Amniotic stem cell (primary cell): ENCODE measurements at places on chromosomes 12 and 14.
A peak's percentile ranks its signal among the peaks of the same experiment; 100 is the strongest.

- DNase-seq, result no peak
These were observed 1.4 kb downstream of the RNASE9 start for GRCh38 chr14:20559461-20559904.

GRCh38 chr12:28878629-28879028, 270.4 kb upstream of the FAR2 start:
- no peak for DNase-seq

- DNase-seq, result peak; percentile 28
These were observed 6.6 kb downstream of the POMT2 start for GRCh38 chr14:77314043-77314442.

DNA sequence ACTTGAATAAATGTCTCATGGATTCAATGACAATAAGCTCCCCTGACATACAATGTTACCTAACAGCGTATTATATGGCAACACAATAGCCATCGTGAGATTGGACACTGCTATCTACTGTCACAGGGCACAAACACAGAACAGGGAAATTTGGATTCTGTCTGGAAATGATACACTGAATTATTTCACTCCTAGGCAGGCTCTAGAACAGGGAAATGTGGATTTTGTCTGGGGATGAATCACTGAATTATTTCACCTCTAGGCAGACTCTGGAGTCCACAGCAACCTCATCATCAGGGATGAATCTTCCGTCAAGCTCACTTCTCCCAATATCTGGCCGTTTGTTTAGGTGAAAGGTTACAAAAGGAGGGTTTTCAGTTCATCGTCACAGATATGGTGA, 288.8 kb downstream of the TMEM132D start:
- DNase-seq, result peak; percentile 59

DNA sequence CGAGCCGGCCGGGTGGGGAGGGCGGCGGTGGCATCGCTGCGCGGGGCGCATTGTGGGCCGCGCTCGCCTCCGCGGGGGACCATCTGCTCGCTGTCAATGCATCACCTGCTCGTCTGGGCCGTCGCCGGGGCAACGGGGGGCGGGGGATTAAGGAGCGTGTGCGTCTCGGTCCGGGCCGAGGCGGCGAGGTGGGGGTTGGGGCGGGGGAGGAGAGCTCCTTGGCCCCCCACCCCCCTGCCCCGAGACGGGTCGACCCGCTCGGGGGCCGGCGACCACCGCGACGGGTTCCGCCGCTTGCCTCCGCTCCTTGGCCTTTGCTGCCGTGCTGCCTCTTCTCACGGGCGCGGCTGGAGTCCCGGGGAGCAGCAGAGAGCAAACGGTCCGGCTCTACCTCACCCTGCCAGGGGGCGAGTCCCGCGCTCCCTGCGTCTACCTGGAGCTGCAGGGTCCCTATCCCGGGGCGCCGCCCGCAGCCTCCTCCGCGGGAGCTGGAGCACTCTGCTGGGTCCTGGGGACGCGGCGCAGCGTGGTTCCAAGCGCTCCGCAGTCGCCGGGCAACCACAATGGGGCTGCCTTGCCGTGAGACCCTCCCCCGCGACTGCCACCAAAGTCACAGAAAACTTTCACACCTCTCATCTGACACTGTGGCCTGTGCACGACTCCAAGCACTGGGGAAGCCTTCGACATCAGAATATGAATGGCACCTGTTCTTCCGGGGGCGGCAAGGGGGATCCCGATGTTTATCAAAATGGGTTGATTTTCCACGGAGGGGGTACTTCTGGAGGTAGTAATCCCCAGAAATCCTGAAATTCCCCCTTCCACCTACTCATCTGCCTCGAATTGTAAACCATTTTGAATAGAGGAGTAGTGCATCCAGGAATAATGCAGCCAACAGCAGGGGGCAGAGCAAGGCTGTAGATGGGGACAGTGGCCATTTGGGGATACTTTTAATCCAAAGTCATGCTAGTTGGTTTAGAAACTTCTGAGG, at the start of gene C12orf42:
TSS of gene C12orf42 (minus strand) at position 500 of the 988 bp plus-strand sequence. CDS start 17,542 bp downstream, outside the sequence.
- DNase-seq, result no peak

- no peak for DNase-seq
These were observed 458.8 kb downstream of the GLT1D1 start for GRCh38 chr12:129312048-129312447.

- DNase-seq, result peak; percentile 45
These were observed 59.3 kb upstream of the BDKRB2 start for GRCh38 chr14:96145116-96145864.
